ENCODE measurements at places on chromosomes 1 and 21.

DNA sequence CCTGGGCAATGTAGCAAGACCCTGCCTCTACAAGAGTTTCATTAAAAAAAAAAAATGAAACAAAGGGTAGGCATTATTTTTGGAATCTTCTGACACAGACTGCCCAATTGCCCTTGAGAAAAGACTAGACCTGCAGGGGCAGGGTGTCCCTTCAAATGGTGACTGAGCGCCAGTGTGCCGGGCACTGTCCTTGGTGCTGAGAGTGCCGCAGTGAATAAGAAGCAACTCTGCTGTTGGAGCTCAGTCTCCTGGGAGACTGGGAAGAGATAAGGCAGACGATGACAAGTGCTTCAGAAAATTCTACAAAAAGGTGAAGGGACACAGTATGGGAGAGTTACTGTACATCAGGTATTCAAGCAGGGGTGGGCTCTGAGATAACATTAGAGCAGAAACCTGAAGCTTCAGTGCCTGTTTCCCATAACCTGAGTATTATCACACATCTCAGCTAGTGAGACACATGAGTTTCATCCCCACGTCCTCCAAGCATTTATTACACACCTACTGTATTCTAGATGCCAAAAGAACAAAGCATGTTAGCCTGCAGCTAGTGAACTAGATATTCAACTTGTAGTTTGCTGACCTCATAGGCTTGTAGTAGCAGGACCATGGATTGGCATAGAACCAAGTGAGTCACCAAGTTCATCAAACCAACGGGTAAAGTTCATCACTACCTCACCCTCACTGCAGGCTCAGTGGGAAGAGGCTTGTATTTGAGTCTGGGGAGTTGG is 18.4 kb upstream of the RPL11 start:
- H3K4me3 ChIP-seq, result no peak overlapping the region
- no peak for DNase-seq
- peaks cover 2% of the 10 kb centered on the region for H3K36me3 ChIP-seq
- peaks cover 13% of the 10 kb centered on the region for H3K27me3 ChIP-seq
- no peaks in the 10 kb centered on the region for H3K4me1 ChIP-seq

- DNase-seq, result no peak
- H3K4me1 ChIP-seq, result peaks cover 17% of the 10 kb centered on the region
- peak overlapping the region; percentile 97 for H3K27ac ChIP-seq
- no peaks in the 10 kb centered on the region for H3K27me3 ChIP-seq
- peak overlapping the region; percentile 62 for H3K4me3 ChIP-seq
These were observed 126.7 kb downstream of the NR5A2 start for GRCh38 chr1:200154069-200154767.

DNA sequence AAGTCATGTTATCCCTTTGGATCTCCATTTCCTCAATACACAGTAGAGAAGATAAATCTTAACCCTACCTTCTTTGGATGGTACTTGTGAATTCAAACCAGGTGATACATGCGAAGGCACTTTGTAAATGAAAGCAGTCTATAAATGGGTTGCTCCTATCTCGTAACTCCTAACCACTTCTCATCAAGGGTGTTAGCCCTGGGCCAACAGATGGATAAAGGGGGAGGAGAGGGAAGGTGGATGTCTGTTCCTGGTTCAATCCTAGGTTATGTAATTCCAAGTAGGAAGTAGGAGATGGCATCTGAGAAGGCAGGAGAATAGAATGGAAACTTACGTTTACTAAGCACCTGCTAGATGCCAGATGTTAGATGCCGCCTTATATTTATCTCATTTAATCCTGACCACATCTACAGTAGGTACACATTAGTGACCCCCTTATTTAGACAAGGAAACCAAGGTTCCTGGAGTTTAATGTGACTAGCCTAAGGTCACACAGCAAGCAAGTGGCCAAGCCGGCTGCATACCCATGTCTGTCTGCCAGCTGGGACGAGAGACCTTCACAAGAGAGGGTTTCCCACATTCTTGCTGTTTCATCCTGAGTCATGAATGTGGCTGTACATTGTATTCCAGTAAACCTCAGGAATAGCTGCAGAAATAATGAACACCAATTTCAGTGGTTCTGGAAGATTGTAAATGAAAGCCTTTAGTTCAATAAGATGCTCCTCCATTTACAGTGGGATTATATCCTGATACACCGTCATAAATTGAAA is 47.7 kb downstream of the ELAVL4 start:
- H3K36me3 ChIP-seq, result no peaks in the 10 kb centered on the region
- no peaks in the 10 kb centered on the region for H3K4me1 ChIP-seq
- no peak overlapping the region for H3K4me3 ChIP-seq
- no peak for DNase-seq
- H3K27ac ChIP-seq, result no peak overlapping the region

DNA sequence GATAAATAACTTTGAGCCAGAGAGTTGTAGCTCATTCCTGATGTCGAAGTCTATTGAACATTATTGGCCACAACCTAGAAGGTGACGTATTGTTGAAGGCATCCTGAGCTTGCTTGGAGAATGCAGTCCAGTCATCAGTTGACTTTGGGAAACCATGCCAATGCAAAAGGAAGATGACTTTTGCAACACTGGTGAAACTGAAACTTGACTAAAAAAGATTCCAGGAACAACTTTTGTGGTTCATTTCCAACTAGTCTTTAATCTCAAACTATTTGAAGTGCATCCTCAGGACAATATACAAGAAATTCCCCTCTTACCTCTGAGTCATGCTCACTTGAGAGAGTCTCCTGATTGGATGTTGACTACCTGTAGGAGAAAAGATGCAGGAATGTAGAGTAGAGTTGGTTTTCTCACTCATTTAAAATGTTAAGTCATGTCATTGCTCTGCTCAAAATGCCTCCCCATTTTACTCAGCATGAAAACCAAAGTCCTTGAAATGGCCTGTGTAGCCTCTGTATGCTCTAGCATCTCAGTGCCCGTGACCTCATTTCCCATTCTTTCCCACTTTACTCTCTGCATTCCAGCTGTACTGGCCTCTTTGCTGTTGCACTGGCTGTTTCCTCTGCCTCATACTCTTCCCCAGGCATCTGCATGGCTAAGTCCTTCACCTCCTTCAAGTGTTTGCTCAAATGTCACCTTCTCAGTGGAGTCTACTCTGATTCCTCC is 24.4 kb upstream of the LEPR start:
- H3K27me3 ChIP-seq, result no peaks in the 10 kb centered on the region
- DNase-seq, result no peak
- peaks cover 5% of the 10 kb centered on the region for H3K36me3 ChIP-seq
- H3K4me1 ChIP-seq, result peaks cover 17% of the 10 kb centered on the region

- H3K27me3 ChIP-seq, result no peaks in the 10 kb centered on the region
- no peaks in the 10 kb centered on the region for H3K4me1 ChIP-seq
- H3K36me3 ChIP-seq, result no peaks in the 10 kb centered on the region
- no peak overlapping the region for H3K4me3 ChIP-seq
- DNase-seq, result no peak
These were observed 155.8 kb upstream of the BRINP3 start for GRCh38 chr1:190633488-190633887.

Data from T-helper 17 cell (primary cell).